Stimulated activated naive CD4-positive, alpha-beta T cell (primary cell): ENCODE measurements at places on chromosomes 2 and 18.

DNA sequence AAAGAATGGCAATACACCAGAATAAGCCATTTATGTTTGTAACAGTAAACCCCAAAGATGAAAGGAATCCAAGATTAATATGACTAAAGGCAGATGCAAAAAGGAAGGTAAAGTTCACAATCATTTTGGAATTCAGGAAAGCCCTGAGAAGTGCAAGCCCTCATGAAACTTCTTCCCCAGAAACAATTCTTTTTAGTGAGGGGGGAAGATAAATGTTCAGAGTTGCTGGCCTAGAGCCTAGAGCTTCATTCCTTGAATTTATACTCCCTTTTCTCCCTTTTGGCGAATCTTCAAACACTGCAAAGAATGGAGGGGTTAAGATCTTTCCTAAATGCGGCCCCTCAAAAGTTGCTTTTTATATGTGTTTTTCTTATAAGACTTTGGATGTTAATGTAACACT lies 368.8 kb downstream of the MEIS1 start:
- DNase-seq: no peak

DNA sequence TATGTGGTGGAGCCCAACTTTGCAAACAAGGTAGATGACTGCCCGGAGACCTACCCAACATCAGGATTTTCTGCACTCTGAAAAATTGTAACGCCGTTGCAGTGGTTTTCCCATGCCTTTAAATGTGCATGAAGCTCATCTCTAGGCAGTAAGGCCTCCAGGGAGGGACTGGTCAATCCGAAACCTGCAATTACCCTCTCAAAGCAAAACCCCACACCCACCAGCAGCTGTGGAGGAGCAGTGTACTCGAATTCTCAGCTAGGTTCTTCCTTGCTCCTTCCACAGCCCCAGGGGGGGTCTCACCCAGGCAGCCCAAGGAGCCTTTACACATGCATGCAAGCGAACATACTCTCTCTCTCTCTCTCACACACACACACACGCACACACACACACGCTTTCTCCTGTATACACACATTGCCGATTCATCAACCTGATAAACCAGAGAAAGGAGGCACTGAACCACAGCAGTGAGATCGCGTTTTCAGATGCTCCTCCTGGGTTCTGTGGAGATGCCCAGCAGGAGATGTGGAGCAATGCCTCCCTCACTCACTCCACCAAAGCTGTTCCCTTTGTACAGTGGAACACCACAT lies 109.2 kb downstream of the VIT start:
- DNase-seq: no peak

- DNase-seq: no peak
Measured at GRCh38 chr2:63843791-63844190, 2.1 kb downstream of the UGP2 start.

GRCh38 chr2:74658516-74658915 lies 4.5 kb downstream of the SEMA4F start:
- DNase-seq: no peak

DNA sequence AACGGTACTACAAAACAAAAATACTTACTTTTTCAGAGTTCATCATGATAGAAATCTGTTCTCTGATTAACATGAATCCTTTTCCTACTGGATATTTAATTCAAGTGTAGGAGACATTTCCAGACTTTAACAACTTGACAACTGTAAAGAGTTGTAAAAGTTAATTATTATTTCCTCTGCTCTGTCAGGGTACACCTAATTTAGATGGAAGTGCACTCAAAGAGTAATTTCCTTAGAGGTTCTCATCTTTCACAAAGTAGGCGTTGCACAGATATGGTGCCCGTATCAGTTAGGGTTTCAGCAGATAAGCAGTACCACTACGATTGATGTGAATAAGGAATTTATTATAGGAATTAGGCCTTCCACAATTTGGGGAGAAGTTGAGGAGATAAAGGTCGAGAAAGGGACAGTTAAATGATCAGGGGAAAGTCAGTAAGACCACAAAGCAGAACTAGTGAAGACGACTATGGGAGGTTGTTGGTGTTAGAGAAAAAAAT lies 16.2 kb upstream of the PDE11A start:
- no peak for DNase-seq

DNA sequence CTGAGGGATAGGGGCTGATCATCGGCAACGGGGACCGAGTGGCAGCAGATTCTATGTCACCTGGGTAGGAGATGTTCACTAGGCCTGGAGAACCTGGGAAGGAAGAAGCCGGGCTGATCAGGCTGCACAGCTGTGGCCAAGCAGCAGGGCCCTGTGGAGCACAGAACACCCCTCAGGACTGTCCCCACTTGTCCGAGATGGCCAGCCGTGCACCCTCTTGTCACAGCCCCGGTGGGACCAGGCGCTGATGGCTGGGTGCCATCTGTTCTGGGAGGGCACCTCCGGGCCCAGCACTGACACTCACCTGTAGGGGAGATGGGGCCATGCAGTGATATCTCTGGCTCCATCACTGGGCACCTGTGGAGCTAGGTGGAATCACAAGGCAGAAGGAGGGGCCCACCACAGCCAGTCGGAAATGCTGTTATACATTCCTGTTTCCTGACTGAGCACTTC lies 217.9 kb upstream of the RAB6C start:
- DNase-seq: no peak

DNA sequence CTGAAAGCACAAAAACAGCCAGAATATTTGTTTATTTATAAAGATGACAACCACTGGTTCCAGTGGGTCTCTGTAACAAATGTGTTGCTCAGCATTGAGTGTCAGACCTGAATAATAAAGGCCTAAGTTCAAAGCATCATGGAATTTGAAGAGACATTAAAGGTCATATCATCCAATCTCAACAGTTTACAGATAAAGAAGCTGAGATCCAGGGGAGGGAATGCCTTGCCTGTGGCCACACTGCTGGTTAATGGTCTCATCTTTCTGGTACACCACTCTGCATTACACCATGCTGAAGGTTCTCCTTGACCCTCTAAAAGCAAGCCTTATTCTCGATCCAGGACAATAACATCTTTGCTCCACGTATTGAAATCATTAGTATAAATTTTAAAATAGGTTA lies 446.5 kb upstream of the ACVR2A start:
- no peak for DNase-seq

DNA sequence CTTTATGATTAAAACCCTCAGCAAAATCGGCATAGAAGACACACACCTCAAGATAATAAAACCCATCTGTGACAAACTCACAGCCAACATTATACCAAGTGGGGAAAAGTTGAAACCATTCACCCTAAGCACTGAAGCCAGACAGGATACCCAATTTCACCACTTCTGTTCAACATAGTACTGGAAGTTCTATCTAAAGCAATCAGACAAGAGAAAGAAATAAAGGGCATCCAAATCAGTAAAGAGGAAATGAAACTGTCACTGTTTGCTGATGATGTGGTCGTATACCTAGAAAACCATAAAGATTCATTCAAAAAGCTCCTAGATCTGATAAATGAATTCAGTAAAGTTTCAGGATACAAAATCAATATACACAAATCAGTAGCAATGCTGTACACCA lies 16.4 kb upstream of the RPRD1A start:
- no peak for DNase-seq

DNA sequence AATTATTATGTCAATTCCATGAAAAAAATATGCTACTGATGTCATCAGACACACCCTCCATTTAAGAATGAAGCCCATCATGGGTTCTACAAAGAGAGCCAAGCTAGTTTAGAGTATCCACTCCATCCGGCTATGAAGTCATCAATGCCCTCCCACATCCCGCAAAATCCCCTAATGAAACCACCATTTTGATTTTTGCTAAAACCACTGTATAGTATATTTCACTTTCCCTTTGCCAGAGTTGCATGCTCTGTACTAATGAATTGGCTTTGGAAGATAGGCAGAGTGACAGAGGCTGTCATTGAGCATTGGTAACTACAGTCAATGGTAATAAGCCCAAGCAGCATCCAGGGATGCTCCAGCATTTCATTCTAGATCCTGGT lies 118.6 kb downstream of the ANKRD44 start:
- peak; percentile 40 for DNase-seq

- no peak for DNase-seq
Measured at GRCh38 chr18:47691611-47692010, 238.8 kb downstream of the SMAD2 start.

- no peak for DNase-seq
Measured at GRCh38 chr18:39945076-39945475, 2010.0 kb upstream of the PIK3C3 start.

DNA sequence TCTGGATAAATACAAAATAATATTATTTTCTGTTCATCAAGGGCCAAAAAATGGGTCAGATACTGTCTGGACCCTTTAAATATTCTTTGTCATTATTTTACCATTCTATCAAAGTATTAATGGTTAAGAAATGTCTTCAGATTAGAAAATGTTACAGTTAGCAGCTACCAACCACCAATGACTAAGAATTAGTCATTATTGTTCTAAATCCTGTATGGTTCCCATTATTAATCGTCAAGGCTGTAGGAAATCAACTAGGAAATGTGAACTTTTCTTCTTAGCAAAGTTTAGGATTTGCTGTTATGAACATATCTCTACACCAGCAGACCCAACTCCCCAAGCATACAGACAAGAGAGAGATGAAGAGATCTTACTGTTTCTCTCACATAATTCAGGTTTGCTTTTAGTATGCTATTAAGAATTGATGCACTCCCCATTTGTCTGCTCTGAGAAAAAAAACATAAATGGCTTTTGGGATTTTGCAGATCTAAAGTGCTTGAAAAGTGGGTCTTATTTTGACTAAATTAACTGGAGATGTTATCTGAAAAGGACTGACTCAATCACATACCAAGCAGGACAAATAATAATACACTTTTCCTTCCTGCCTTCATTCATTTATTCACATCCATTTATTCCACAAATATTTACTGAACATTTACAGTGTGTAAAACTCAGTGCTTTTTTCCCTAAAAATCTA lies 147.7 kb downstream of the PPP1R1C start:
- DNase-seq: no peak

GRCh38 chr18:2002604-2003003 lies 568.7 kb downstream of the METTL4 start:
- no peak for DNase-seq

DNA sequence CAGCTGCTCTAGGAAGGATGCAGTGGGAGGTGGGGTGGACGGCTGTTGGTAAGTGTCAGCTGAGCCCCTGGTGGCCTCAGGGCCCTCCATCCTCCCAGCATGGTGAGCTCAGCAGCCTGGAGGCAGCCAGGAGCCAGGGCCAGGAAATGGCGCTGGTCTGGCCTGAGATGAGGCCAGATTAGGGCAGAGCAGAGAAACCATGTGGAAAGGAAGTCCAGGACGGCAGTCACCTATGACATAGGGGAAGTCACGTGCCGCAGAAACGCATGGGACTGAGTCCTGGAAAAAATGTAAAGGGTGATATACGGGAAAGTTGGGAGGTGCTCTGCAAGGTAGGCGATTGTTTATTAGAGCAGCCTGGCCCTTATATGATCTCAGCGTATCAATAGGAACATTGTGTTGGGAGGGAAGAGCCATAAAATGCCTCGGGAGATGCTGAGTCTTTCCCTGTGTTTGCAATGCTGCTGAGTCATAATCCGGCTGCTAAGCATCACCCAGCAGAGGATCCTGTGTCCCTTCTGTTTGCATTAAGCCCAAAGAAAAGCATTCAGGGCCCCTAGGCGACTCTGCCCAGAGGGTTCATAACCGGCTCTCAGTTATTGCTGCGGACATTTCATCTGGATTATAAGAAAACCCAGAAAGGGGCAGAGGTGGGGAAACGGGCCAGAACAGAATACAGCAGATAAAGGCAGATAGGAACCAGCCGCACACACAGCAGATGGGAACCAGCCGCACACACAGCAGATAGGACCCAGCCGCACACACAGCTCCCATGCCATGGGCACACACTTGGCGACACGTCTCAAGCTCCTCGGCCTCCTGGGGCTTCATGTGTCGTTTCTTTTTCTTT lies 30.3 kb upstream of the B3GNT7 start:
- no peak for DNase-seq

DNA sequence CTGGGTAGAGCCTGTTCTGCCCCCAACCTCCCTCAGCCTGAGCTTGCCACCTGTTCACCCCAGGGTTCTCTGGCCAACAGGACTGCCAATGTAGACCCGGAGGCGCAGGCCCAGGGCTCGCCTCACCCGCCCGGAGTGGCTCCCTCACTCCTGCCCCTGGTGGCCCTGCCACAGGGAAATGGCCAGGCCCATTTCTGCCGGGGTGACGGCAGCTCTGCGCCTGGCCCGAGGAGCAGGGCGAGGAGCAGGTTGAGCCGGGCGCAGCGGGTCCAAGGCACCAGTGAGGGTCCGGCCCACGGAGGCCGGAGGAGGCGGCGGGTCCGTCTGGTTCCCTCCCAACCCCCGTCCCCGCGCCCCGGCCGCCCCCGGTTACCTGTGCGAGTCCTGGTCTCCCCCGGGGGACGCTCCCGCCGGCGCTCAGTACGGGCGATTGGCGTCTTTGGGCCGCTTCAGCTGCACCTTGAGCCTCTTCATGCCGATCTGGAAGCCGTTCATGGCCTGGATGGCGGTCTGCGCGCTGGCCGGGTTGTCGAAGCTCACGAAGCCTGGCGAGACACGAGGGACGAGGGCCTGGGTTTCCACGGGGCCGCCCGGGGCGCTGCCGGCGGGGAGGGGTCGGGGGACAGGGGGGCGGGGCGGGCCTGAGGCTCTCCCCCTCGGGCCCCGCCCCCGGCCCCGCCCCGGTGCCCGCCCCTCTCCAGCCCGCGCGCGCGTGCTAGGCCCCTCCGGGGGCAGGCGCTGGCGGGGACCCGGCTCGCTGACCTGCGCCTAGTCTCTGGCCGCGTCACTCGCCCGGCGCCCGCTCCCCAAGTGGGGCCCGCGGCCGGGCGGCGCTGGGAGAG lies 312.0 kb downstream of the CELF4 start:
- no peak for DNase-seq

- no peak for DNase-seq
Measured at GRCh38 chr2:85702172-85702571, 8.0 kb downstream of the GNLY start.

- DNase-seq: no peak
Measured at GRCh38 chr2:31980674-31981356, 30.0 kb downstream of the MEMO1 start.

DNA sequence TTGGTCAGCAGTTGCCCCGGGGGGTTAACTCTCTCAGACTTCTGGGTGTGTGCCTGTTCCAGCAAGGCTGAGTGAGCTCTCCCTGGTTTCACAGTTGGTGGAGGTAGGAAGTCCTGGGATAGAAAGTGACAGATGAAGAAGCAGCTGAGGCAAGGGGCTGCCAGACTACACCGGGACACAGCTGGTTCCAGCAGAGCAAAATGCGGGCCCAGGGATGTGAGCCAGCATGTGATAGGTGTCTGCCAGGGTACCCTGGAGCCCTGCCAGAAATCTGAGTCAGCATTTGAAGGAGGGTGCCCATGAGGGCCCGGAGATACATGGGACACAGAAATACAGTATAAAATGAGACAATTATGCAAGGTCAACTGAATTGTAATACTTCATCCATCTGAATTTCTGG lies 79.3 kb upstream of the LGALSL start:
- DNase-seq: no peak
